ENCODE measurements at places on chromosomes 2 and 18. TPM values are rescaled to one million over a fixed set of nuclear protein-coding genes. Genes with fewer than 3 reads are reported as not detected.

Gene PRSS56
- total RNA-seq: not detected

DNA sequence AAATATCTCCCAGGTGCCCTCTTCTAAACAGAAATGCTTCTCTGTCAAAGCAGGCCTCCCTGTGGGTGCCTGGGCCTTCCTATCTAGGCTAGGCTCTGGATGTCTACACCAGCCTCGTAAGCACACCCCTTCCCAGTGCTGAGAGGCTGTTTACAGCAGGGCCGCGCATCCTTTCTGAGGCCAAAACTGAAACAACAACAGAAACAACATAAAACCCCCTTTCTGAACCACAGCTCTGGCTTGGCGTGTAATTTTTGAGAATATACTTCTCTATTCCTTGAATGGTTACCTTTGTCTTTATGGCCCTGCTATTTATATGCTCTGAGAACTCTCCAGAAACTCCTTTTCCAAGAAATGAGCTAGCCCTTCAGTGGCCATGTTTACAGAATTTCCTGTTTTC, 118.4 kb downstream of the BCL2L11 start:
- no peaks in the 10 kb centered on the region for H3K36me3 ChIP-seq
- H3K27ac ChIP-seq: no peak overlapping the region
- no peak overlapping the region for H3K4me3 ChIP-seq
- no peaks in the 10 kb centered on the region for H3K27me3 ChIP-seq

GRCh38 chr2:147325990-147326389, 518.8 kb upstream of the ACVR2A start:
- DNase-seq: no peak
- H3K27ac ChIP-seq: no peak overlapping the region
- no peaks in the 10 kb centered on the region for H3K4me1 ChIP-seq

GRCh38 chr2:191404568-191404991, 159.4 kb downstream of the MYO1B start:
- H3K4me3 ChIP-seq: no peak overlapping the region
- DNase-seq: peak; percentile 21

DNA sequence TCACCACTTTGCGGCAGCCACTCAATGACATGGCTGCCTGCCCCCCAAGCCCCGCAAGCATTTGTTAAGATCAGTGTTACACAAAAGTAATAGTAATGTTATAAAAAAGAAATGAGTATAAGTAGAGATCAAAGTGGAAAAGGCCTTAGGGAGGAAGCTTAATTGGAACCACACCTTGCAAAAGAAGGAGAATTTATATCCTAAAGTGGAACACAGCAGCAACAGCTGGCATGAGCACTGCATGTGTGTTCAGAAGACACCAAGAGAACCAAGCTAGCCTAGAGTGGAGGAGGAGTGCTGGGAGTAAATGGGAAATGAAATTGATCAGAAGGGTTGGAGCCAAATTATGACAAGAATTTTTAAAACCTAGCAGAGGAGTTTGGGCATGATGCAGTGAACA, 73.1 kb upstream of the STK17B start:
- no peak overlapping the region for H3K4me3 ChIP-seq
- DNase-seq: no peak
- H3K27me3 ChIP-seq: no peaks in the 10 kb centered on the region
- no peak overlapping the region for H3K27ac ChIP-seq

All from cardiac muscle cell (in vitro differentiated cells and primary cell).